Posterior vena cava (tissue), 2 donors: ENCODE measurements at places on chromosomes 7 and 10.

DNA sequence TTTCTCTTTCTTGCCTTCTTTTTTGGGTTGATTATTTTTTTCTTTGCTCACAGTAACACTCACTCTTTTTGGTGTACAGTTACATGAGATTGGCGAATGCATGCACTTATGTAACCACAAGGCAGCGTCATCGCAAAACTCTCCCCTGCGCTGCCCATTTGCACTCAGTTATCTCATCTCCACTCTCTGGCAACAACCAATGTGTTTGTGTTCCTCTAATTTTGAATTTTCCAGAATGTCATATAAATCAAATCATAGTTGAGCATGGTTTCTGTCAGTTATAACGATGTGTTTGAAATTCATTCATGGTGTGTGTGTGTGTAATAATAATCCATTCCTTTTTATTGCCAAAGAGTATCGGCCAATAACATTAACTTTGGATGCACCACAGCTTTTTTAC, 23.0 kb upstream of the IGFBP3 start:
- no peak for DNase-seq

GRCh38 chr7:1632916-1633785, 36.9 kb upstream of the ELFN1 start:
- DNase-seq, result no peak

DNA sequence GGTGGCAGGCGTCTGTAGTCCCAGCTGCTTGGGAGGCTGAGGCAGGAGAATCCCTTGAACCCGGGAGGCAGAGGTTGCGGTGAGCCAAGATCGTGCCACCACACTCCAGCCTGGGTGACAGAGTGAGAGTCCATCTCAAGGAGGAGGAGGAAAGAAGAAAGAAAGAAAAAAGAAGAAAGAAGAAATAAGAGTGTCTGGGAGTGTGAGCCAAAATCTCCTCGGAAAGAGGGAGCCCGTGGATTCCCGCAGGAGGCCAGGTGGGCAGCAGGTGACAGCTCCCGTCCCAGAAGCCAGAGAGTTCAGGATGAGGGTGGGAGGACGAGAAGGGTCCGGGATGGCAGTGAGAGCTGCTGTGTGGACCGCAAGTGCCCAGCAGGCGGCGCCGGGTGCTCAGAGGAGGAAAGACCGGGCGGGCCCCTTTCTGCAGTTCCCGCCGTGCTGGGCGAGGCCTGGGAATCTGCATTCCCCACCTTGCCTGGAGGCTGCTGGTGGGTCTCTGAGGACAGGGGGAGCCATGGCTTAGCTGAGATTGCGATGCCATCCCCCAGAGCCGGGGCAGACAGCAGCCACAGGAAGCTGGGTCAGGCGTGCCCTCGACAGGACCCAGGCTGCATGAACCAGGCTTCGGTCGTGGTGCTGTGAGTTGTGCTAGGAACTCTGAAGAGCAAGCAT, 17.1 kb upstream of the AMZ1 start:
- peak; percentile 93 for DNase-seq

GRCh38 chr10:58240531-58240930, 27.2 kb downstream of the IPMK start:
- no peak for DNase-seq

- no peak for DNase-seq
These were observed 151.1 kb upstream of the SHH start for GRCh38 chr7:155963356-155963755.

- DNase-seq, result no peak
These were observed 137.3 kb downstream of the CELF2 start for GRCh38 chr10:11154849-11155498.

- no peak for DNase-seq
These were observed 628 bp downstream of the HPSE2 start for GRCh38 chr10:99234791-99235657.

GRCh38 chr7:45679516-45679915, 105.3 kb downstream of the ADCY1 start:
- peak; percentile 30 for DNase-seq

GRCh38 chr7:148433521-148434180, 156.9 kb upstream of the C7orf33 start:
- no peak for DNase-seq

DNA sequence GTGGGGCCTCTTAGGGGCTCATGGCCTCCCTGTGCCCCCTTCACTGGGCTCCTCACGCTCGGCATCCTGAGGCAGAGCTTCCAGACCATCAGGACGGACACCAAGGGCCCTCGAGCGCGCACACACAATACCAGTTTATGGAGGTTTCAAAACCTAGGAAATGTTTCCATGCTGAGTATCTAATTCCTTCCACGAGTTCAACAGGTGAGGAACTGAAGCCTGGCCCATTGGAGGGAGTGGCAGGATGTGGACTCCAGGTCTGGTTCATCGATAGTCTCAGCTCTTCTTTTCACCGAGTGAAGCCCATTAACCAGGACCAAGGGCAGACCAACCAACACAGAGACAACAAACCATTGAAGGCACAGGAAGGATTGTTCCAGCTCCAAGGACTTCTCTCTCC, 336.7 kb upstream of the SHH start:
- no peak for DNase-seq

GRCh38 chr7:85186083-85186520, 754 bp downstream of the SEMA3D start:
- peak; percentile 82 for DNase-seq

DNA sequence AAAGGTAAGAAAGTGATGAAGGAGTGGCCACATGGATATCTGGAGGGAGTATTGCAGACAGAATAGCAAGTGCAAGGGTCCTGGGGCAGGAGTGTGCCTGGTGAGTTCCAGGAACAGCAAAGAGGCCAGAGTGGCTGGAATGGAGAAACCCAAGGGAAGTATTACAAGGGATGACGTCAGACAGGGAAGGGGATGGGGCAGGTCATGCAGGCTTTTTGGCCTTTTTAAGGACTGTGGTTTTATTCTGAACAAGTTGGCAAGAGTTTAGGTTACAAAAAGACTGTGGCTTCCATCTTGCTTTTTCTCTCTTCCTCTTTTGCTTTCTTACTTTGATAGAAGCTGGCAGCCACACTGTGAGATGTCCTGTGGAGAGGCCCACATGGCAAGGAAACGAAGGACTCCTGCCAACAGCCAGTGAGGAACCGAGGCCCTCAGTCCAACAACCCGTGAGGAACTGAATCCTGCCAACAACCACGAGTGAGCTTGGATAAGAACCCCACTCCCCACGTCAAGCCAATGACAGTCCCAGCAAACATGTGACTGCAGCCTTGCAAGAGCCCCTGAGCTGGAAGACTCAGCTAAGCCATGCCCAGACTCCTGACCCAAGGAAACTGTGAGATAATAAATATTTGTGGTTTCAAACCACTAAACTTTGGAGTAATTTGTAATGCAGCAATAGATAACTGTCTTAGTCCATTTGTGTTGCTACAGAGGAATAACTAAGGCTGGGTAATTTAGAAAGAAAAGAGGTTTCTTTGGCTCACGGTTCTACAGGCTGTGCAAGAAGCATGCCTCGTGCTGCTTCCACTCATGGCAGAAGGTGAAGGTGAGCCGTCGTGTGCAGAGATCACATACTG, 19.8 kb upstream of the KDM7A start:
- DNase-seq, result peak; percentile 91
